Brain microvascular endothelial cell (primary cell): ENCODE measurements at places on chromosomes 6 and 20.

DNA sequence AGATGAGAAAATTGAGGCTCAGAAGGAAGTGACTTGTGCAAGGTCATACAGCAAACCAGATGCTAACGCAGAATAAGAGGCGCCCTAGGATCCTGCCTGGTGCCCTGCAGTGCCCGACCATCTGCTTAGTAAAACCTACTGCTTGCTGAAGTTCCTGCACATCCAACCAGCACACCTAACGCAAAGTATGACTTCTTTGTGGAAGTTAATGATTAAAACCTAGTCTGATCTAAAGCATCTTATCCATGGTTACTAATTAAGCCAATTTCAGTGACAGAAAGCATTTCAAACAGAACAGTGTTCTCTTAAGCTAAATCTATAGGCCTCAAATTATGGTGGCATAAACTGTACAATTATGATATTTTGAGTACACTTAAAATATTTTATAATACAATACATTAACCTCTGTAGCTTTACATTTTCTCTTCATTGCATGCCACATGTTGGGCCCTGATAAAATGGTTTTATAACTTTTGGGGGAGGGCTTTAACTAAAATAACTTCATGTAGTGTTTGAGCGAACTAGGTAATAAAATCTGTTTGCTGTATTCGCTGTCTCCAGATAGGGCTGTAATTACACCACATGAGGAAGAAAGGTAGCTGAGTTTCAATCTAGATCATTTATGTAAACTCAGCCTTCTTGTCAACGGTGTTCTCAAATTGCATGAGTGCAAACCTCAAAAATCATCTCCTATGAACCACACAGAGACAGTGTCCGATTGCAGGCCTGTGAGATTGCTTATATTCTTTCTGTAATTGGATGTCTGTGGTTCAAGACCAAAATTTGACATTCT is 37.5 kb upstream of the BEND3 start:
- no peak for DNase-seq

DNA sequence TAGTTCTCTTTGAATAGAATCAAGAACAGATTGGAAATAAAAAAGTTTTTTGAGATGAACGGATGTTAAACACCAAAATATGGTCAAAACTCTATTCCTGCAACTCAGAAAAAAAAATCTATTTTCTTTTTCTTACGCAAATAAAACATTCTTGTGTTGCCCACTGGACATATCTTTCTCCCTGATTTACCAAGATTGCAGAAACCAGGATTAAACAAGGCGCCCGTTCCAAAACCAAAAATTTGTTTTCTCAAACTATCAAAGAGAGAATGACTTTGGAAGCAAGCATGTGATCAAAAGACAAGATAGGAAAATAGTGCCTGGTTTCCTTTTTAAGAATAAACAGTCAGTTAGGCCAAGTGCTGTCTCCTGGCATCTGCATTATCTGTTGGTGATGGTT is 273.1 kb downstream of the CLIC5 start:
- no peak for DNase-seq

DNA sequence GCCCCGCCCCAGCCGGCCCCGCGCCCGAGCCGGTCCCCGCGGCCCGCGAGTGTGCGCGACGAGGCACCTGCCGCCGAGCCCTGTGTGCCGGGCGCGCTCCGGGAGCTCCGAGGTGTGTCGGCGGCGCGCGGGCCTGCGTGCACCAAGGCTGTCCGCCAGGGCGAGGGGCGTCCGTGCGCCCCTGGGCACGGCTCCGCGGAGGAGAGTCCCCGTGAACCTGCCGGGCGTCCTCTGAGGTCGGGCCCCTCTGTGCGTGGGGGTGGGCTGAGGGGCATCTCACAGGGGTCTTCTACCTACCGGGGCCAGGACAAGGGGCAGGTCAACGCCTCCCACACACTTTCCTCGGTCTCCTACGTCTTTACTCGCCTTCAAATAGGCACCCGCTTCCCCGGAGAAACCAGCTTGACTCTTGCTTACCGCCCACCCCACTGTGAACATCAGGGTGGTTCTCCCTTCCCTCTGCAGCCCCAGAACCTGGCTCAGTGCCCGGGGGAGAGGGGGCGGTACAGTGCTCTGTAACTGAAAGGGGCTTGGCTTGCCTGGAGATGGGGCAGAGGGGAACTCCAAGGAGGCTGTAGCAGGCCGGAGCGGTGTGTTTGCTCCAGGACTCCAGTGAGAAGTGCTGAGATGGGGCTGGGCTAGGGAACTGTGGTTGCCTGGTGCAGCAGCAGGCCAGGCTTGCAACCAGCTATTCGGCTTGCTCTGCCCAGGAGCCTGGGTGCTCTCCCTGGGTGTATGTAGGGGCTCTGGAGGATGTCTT is at the start of gene SAMD10:
TSS of gene SAMD10 (minus strand) at position 86 of the 760 bp plus-strand sequence. CDS start 175 bp downstream, outside the sequence.
- no peak for DNase-seq

- DNase-seq: no peak
Observed at GRCh38 chr6:144853603-144854002, 568.5 kb downstream of the UTRN start.

GRCh38 chr20:7031222-7031621 is 263.7 kb downstream of the BMP2 start:
- no peak for DNase-seq

- DNase-seq: no peak
Observed at GRCh38 chr6:71015392-71015791, 58.5 kb upstream of the B3GAT2 start.

GRCh38 chr6:142761756-142762155 is 183.2 kb downstream of the HIVEP2 start:
- DNase-seq: no peak

GRCh38 chr6:36608788-36609563 is 14.8 kb downstream of the SRSF3 start:
- DNase-seq: no peak

GRCh38 chr6:45661661-45662060 is 283.9 kb upstream of the SUPT3H start:
- DNase-seq: peak; percentile 84

GRCh38 chr20:9269280-9269971 is 200.5 kb downstream of the PLCB4 start:
- peak; percentile 37 for DNase-seq

DNA sequence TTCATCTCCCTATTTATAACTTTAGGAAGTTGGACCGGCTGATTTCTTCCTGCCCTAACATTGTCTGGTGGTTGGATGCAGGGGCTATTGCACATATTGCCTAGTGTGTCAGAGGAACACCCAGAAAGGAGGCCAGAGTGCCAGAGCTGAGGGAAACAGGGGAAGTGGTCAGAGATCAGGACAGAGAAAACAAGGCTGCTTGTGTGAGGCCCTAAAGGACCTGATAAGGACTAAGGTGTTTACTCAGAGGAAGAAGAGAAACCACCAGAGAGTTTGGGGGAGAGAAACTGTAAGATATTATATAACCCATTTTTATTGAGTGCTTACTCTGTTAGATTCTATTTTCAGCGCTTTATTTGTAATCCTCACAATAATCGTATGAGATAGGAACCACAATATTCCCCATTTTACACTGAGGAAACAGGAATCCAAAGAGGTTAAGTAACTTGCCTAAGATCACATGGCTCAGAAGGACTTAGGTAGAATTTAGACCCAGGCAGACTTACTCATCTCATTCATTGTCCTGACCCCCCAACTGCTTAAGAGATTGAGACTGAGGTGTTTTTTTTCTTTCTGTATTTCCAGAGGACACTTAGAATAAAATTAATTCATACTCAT is 54.0 kb upstream of the REV3L start:
- DNase-seq: no peak

DNA sequence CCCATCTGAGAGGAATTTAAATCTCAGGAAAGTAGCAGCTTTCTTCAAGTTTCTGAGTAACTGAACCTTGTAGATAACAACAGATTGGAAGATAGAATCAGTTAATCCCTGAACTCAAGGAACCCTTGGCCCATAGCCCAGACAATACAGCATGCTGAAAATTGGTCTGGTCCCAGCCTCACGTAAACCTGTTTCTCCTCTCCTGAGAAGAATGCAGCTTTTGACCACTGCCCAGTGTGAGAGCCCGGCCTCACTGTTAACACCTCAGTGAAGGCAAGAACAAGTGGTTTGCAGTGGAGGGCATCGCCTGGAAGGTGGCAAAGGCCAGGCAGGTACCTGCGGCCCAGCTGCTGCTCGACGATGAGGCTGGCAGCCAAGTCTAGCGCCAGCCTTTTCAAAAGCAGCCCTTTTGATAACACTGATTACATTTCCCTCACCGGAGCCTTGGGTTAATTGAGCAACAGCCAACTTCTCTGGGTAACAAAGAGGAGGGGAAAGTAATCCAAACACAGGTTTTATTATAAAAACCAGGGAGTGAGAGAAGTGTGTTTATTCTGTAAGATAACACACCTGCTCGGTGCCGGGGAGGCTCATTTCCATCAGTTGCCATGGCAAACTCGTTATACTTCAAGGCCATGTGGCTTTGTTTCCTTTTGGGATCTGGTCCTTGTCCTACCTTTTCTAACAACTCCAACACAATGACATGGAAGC is 54.0 kb downstream of the TRAF3IP2 start:
- DNase-seq: no peak
